ENCODE measurements at places on chromosomes 1 and 21. TPM values are rescaled to one million over a fixed set of nuclear protein-coding genes. Genes with fewer than 3 reads are reported as not detected.

Gene SLC2A5
- total RNA-seq: 0.39 TPM

Gene CACNA1S
- total RNA-seq: not detected

Gene FCER1G
- 2.9 TPM for total RNA-seq

Gene LCE3D
- total RNA-seq: not detected

Gene TEX38
- 0.34 TPM for total RNA-seq

All from T-helper 1 cell treated with Interleukin-12 subunit alpha and Interleukin-12 subunit beta and Interleukin-4 antibody, amounts not matched to agents 30 ng/mL and 1 ng/mL, for 36 hours (primary cell).